Upper lobe of left lung (tissue), 6 donors: ENCODE measurements at places on chromosomes 2 and 18. TPM values are rescaled to one million over a fixed set of nuclear protein-coding genes. Genes with fewer than 3 reads are reported as not detected.

DNA sequence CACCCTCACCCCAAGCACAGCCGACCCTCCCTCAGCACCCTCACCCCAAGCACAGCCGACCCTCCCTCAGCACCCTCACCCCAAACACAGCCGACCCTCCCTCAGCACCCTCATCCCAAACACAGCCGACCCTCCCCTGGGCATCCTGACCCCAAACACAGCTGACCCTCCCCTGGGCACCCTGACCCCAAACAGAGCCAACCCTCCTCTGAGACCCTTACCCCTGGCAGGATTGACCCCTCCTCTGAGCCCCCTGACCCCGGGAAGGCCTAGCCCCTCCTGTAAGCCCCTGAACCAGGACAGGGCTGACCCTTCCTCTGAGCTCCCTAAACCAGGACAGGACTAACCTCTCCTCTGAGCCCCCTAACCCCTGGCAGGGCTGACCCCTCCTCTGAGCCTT, 84.4 kb upstream of the RAB6C start:
- no peak overlapping the region for H3K4me3 ChIP-seq
- H3K27ac ChIP-seq: no peak overlapping the region
- H3K36me3 ChIP-seq: no peaks in the 10 kb centered on the region
- H3K27me3 ChIP-seq: no peaks in the 10 kb centered on the region

Gene FARSB
- 11.0 TPM for total RNA-seq

DNA sequence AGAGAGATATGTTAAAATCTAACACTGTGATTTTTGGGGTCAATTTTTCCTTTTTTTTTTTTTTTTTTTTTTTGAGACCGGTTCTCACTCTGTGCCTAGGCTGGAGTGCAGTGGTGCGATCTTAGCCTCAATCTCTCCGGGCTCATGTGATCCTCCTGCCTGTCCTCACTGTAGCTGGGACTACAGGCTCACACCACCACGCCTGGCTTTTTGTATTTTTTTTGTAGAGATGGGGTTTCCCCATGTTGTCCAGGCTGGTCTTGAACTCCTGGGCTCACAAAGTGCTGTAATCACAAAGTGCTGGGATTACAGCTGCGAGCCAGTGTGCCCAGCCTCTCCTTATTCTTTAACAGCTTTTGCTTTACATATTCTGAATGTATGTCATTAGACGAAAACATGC, 2.9 kb upstream of the HAAO start:
- H3K27me3 ChIP-seq: no peaks in the 10 kb centered on the region
- H3K4me1 ChIP-seq: peaks cover 11% of the 10 kb centered on the region
- no peaks in the 10 kb centered on the region for H3K36me3 ChIP-seq
- H3K27ac ChIP-seq: no peak overlapping the region

GRCh38 chr2:138187221-138187620, 222.9 kb downstream of the HNMT start:
- no peak overlapping the region for H3K4me3 ChIP-seq
- no peak for DNase-seq
- no peak overlapping the region for H3K27ac ChIP-seq
- H3K4me1 ChIP-seq: no peaks in the 10 kb centered on the region
- H3K36me3 ChIP-seq: no peaks in the 10 kb centered on the region
- H3K27me3 ChIP-seq: no peaks in the 10 kb centered on the region

DNA sequence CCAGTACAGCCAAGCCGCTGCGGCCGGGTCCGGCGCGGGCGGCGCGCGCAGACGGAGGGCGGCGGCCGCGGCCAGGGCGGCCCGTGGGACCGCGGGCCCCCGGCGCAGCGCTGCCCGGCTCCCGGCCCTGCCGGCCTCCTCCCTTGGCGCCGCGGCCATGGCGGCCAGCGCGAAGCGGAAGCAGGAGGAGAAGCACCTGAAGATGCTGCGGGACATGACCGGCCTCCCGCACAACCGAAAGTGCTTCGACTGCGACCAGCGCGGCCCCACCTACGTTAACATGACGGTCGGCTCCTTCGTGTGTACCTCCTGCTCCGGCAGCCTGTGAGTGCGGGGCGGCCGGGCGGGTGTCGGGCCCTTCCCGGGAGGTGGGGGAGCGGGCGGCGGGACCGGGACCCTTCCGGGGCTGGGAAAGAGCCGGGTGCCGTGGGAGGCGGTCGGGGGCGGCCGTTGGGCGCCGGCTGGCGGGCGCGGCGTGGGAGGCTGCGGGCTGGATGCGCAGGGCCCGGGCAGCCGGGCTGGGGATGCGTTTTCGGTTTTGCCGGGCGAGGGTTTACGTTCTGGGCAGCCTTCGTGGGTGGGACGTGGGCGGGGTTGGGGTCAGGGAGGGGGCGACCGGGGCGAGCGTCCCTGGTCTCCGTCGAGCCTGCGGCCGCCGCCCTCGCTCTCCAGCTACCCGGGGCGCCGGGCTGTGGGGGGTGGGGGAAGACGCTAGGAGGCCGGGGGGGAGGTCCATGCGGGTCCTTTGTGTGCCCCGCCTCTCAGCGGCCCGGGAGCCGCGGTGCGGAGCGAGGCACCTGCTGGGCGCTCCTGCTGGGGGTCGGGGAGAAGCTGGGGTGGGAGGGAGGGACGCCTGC, 537 bp downstream of the AGFG1 start:
- H3K4me1 ChIP-seq: peaks cover 34% of the 10 kb centered on the region
- H3K36me3 ChIP-seq: no peaks in the 10 kb centered on the region
- no peaks in the 10 kb centered on the region for H3K27me3 ChIP-seq
- H3K4me3 ChIP-seq: peak overlapping the region; percentile 99

Gene ACADL
- total RNA-seq: 131 TPM

Gene GRHL1
- 7.3 TPM for total RNA-seq

DNA sequence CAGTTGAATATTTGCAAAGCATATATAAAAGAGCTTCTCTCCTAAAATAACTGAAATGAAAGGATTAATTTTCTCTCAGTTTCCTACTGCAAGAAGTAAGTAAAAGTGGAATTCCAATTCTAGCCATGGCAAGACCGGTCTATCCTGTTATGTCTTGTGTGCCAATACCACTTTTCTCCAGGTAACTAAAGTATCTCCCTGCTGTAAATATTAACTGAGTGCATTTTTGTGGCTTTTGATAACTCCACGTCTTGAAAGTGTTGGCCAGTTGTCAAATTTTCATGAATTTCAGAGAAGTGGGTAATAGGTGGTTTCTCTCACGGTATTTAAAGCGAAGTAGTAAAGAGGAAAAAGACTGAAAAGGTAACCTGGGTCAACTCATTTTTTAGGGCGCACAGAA, 225.9 kb downstream of the NEDD4L start:
- no peaks in the 10 kb centered on the region for H3K36me3 ChIP-seq
- no peaks in the 10 kb centered on the region for H3K27me3 ChIP-seq
- peak overlapping the region; percentile 85 for H3K27ac ChIP-seq
- no peak overlapping the region for H3K4me3 ChIP-seq
- H3K4me1 ChIP-seq: peaks cover 19% of the 10 kb centered on the region
- DNase-seq: no peak

DNA sequence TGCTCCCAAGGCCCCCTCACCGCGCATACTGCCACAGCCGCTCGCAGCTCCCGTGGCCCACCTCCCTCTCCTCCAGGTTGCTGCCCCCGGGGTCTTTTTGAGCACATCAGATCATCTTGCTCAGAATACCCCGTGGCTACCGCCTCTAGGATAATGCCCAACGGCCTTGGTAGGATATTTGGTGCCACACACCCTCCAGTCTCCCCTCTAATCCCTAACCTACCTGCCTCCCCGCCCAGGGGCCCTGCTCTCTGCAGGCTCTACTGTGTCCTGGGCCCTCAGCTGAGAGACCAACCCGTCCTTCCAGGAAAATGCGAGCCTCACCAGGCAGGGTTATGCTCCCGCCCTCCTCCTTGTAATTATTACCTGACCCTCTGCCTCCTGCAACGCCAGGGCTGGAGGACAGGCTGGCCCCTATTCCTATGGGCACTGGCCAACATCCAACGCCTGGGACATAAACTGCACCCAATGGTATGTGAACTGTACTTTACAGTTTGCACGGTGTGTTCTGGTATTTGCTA, 1.5 kb upstream of the MTCL1 start:
- H3K4me1 ChIP-seq: peaks cover 28% of the 10 kb centered on the region
- peak overlapping the region; percentile 96 for H3K4me3 ChIP-seq
- H3K27me3 ChIP-seq: no peaks in the 10 kb centered on the region
- no peaks in the 10 kb centered on the region for H3K36me3 ChIP-seq
- peak overlapping the region; percentile 86 for H3K27ac ChIP-seq

GRCh38 chr2:95005726-95006125, 19.8 kb upstream of the MAL start:
- H3K27ac ChIP-seq: no peak overlapping the region
- no peak overlapping the region for H3K4me3 ChIP-seq
- no peaks in the 10 kb centered on the region for H3K4me1 ChIP-seq
- DNase-seq: no peak

DNA sequence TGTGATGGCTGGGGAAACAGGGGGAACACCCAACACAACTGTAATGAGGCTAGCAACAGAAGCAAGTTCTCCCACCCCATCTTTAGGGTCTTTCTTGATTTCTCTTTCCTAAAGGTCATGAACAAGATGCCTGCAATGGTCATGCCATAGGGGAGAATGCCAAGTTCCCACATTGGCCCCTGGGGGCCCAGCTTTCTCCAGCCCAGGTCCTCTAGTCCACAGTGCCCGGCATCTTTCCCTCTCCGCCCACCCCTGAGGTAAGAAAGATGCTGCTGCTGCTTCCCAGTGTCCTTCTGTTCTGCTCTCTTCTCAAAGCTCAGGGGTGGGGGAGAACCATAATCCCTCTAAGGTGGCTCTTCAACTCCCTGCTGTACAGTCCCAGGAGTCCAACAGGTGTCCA, 78.0 kb downstream of the LOXHD1 start:
- H3K4me1 ChIP-seq: no peaks in the 10 kb centered on the region
- no peak overlapping the region for H3K4me3 ChIP-seq
- no peak for DNase-seq
- no peaks in the 10 kb centered on the region for H3K36me3 ChIP-seq
- H3K27ac ChIP-seq: no peak overlapping the region

Gene PIGN
- total RNA-seq: 18.5 TPM

DNA sequence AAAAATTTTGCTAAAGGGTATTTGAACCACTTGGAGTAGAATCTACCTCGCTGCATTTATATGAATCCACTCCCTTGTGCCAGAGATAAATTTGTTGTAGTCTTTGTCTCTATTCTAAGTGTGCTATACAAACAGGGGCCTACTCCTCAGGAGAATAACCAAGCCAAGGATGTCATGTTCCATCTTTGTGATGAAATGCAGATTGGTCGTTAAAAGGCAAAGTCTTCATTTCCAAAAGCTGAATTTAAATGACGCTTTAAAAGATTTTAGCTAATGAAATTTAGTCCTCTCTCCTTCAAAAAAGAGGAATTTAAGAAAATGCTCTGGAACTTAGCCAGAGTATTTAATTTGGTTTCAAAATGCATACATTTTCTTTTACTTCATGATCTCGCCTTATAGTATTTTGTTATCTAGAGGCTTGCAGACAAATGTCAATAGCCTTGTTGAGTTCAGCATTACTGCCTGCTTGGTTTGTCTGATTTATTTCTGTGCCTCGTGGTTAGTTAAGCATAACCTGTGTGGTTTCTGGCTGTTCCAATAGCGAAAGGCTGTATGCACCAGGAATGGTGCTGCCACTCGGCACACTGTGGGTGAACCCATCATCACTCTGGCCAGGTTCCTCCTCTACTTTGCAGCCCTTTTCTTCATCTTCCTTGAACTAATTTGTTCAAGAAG, 417.6 kb downstream of the ZNF521 start:
- no peak overlapping the region for H3K27ac ChIP-seq
- DNase-seq: no peak
- no peak overlapping the region for H3K4me3 ChIP-seq
- H3K4me1 ChIP-seq: no peaks in the 10 kb centered on the region

DNA sequence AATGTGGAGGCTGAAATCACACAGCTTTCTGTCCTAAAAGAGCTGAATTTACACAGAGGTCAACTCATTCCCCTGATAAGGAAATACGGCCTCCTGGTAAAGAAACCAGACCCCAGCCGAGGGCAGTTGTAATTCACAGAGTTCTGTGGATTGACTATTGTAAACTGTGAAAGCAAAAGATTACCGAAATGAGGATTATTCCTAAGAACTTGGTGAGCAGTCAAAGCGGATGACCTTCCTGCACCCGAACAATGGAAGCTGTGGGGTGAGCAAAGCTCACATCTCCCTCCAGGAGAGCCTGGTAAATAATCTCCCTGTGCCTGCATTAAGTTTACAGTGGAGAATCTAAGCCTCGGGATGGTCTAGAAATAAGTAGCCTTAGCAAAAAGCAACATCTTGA, 138.2 kb upstream of the PXDN start:
- H3K4me3 ChIP-seq: no peak overlapping the region
- no peaks in the 10 kb centered on the region for H3K27me3 ChIP-seq
- H3K27ac ChIP-seq: no peak overlapping the region
- H3K36me3 ChIP-seq: no peaks in the 10 kb centered on the region

Gene DPYSL5
- not detected for total RNA-seq

Gene ANKRD62
- total RNA-seq: not detected
